ENCODE measurements at places on chromosomes 6 and 20.
A peak's percentile ranks its signal among the peaks of the same experiment; 100 is the strongest.

- no peak for DNase-seq
Observed at GRCh38 chr20:22797103-22797502, 212.7 kb upstream of the FOXA2 start.

DNA sequence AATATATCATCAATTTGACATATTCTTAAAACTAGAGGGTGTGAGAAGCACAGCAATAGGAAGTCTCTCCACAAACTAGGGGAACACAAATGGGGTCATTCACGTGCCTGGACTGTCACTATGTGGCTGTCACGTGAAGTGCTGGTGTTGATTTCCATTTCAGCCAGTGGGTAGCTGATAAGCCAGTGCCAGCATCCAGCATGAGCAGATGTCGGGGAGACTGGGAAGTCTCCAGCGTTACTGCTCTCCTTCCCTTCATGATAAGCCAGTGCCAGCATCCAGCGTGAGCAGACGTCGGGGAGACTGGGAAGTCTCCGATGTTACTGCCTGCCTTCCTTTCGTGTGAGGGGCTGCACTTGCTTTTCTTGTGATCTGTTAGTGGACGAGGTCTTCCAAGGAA lies 5.6 kb upstream of the SLC17A9 start:
- DNase-seq = no peak

DNA sequence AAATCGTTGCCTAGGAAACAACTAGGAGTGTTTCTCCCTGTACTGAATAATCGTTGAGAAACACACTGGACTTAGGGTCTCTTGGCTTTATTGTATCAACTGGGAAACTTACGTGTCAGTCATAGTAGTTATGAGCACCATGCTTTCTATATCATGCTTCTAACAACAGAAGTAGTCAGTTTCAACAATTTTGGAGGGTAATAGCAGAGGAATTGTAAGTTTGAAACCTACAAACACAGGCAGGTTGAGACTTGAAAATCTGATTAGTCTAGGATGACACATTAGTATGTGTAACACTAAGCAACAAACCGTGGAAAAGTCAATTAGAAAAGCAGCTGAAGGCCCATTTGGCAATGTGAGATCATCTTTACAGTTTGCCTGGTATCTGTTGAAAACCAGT lies 43.9 kb upstream of the FABP7 start:
- no peak for DNase-seq

- DNase-seq = no peak
Observed at GRCh38 chr6:161050134-161050765, 58.7 kb downstream of the MAP3K4 start.

DNA sequence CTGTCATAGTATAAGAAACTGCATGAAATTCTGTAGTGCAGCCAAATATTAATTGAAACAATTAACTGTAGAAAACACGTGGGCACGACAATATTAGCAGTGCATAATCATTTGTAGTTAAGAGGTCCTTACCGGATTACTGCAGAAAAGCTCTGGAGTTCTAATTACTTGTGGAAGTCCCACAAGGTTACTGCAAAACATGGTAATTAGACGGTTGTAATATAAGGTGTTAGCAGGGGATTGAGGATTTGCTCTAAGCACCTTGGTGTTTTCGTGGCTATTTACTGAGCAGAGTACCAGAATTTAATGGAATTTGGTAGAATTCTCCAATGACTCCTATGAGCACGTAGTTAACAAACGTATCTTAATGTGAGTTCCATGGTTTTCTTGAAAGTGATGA lies 473.6 kb upstream of the AGPAT4 start:
- no peak for DNase-seq

DNA sequence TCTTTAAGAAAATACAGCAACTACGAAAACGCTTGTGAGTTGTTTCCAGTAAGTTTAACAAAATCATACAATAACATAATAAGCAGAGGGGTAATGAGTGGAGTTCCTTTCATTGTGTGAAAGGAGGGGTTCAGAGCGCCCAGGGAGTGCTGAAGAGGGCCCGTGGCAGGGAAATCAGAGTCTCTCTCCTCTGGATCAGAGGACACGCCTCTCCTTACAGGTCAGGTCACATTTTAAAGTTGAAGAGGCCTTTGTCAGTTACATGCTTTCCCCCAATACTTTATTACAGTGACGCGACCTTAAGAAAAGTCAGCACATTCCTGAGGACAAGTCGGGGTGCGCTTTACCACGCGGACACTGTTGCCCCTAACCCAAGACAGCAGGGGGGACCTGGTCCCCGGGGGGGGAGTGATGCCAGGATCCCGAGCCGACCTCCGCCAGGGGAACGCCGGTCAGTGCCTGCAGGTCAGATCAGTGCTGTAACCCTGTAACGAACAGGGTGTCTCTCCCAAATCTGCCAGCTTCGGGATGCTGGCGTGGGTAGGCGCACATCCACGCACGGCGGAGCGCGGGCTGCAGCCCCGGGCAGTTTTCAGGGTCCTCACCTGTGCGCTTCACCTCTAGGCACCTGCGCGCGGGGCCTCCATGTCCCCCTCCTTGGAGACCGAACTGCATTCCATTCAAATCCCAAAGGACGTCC lies 848 bp downstream of the DACT2 start:
- DNase-seq = no peak

GRCh38 chr6:34346175-34347119 lies 46.0 kb downstream of the NUDT3 start:
- DNase-seq = no peak

DNA sequence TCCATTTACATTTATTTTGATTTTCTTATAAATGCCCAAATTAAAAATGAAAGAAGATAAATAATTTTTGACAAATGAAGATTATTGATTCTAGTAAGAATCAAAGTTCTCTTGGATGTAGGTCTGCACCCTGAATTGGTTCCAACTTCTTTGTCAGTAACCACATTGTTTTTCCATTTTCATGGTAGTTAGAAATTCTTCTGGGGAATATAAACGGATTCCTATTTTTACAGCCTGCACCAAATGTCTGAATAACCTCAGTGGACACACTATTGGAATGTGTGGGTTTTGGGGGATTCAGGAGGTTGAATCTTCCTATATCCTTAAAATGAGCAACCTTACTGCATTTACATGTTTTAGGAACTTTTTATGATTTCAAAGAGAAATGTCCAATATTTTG lies 1085.3 kb upstream of the MAP3K7 start:
- no peak for DNase-seq

GRCh38 chr20:4101271-4101670 lies 85.9 kb upstream of the RNF24 start:
- no peak for DNase-seq

- peak; percentile 47 for DNase-seq
Observed at GRCh38 chr6:89368107-89368506, 15.6 kb upstream of the UBE2J1 start.

DNA sequence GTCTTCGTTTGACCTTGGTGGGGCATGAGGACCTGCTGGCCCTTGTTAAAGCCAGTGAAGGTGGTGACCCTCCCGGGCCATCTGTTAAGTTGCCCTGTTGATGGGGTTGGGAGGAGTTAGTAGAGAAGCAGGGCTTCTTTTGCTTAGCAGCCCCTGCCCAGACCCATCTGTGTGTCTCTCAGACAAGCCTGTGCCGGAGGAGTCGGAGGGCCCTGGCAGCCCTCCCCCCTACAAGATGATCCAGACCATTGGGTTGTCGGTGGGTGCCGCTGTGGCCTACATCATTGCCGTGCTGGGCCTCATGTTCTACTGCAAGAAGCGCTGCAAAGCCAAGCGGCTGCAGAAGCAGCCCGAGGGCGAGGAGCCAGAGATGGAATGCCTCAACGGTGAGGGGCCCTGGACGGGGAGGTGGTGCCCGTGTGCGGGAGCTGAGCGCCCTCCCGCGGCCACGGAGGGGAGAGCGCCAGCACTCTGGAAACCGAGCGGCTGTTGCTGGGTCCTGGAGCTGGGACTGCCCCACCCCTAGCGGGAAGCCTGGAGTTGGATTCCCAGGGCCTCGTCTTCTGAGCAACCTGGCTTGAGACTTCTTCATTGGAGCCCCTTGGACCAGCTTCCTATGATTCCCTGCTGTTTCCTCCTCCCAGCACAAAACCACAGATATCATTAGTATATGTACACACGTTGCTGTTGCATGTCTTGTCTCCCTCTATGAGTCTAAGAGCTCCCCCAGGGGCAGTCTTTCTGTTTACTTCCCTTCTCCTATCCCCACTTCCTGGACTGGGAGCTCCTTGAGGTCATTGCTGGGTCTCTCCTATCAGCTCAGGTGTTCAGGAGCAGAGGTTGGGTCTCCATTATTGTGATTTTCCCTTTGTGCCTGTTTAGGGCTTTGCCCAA lies 27.6 kb upstream of the SRF start:
- DNase-seq = peak; percentile 96

DNA sequence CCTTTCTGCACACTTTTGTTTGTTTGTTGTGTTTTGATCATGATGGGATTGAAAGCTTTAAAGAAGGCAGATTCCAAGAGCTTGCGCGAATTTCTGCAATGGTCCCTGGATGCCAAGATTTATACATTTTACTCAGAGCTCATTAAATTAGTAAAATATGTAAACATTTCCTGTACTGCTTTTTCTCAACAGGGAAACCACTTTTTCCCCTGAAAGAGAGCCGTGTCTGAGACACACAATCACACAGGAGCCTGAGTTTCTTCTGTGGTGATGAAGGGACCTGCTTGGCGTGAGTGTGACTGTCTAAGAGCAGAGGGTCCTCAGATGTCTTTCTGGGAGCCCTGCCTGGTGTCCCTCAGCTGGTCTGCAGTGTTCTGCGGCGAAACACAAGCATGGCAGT lies 12.1 kb upstream of the TAGAP start:
- DNase-seq = no peak

- DNase-seq = peak; percentile 18
Observed at GRCh38 chr6:155521719-155522118, 66.1 kb upstream of the NOX3 start.

DNA sequence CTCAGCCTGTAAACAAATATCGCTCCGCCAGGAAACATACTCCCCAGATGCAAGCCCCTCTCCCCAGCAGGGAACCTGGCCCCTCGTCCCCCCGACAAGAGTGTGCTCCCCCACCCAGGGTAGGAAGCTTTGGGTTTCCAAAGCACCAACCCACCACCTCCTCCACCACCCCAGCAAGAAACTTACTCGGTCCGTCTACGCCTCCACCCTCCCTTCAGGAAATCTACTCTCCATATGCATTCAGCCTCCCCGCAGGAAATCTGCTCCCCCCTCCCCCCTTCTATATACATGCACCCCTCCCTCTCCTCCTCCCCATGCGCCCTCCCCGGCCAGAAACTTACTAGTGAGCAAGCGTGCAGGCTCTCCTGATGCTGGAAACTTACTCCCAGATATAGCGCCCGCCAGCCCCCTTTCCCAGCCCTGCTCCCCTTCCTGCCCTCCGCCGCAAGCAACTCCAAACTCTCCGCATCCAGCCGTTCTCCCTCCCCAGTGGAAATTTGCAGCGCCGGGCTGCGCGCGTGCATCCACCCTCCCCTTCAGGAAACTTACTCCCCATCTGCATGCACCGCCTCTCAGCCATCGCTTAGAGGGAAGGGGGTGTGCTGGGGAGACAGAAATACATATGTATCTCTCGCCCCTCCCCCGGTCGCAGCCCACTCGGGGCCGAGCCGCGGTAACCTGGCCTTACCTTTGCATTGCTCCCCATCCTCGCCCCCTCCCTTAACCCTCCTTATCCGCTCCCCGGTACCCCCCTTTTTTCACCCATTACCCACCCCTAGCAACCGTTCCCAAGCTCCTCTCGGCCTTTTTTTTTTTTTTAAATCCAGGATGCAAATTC lies at the start of gene TRERF1:
TSS of gene TRERF1 (minus strand) at position 594 of the 838 bp plus-strand sequence. CDS start 182,336 bp downstream, outside the sequence.
- DNase-seq = peak; percentile 54

- no peak for DNase-seq
Observed at GRCh38 chr6:28205879-28206278, 19.2 kb upstream of the ZSCAN9 start.

- DNase-seq = no peak
Observed at GRCh38 chr20:42565235-42565995, 624.3 kb downstream of the PTPRT start.

- DNase-seq = no peak
Observed at GRCh38 chr6:142797159-142797558, 147.8 kb downstream of the HIVEP2 start.

GRCh38 chr6:143356101-143356880 lies 94.2 kb downstream of the ADAT2 start:
- no peak for DNase-seq

DNA sequence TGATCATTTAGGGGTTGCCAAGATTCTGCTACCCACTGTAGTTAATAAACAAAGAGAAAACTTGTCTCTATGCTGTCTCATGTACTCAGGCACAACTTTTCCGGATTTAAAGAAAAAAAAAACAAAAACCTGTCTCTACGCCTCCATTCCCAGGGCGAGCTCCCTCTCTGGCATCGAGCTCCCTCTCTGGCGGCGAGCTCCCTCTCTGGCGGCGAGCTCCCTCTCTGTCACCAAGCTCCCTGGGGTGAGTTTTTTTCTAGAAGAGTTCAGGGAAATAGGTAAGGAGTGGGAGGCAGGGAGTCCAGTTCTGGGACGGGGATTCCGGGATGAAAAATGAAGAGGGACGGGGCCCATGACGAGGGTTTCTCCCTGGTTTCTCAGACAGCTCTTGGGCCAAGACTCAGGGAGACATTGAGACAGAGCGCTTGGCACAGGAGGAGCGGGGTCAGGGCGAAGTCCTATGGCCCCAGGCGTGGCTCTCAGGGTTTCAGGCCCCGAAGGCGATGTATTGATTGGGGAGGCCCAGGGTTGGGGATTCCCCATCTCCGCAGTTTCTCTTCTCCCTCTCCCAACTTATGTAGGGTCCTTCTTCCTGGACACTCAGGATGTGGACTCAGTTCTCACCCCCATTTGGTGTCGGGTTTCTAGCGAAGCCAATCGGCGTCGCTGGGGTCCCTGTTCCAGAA lies 16.5 kb upstream of the HLA-A start:
- DNase-seq = peak; percentile 45

DNA sequence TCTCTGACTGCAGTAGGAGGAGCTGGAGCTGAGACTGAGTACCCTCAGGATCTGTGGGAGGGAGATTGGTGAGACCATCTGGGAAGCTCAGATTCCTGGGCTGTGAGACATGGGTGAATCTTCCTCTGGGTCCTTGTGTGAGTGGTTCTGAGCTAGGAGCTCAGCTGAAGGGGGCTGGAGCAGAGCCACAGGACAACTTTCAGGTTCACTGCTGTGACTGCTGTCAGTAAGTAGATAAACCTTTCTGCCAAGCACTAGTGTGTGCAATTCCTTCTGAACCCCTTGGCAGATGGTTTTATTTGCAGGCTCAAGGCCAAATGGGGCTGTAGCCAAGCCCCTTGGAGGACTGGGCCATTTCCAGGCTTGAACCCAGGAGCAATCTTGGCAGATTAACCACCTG lies 49.6 kb upstream of the SNAP91 start:
- DNase-seq = no peak

- no peak for DNase-seq
Observed at GRCh38 chr6:138529478-138529877, 30.2 kb upstream of the NHSL1 start.

DNA sequence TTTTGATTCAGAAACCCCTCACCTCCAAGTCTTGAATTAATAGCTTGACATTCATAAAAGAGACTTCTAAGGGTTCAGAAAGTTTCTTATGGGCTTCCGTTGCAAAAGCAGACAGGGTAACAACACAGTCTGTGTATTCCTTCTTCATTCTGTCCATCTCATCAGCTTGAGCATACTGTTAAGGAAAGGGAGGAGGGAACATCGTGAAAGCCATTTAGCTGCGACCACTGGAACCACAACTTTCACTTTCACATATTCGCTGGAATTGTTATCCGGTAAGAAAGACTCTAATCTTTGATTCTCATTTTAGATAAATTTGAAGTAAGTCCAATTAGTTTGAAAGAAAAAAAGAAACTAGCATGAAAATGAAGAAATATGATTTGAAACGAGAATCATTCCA lies 174.4 kb downstream of the SYNE1 start:
- DNase-seq = no peak
